ENCODE measurements at places on chromosomes 12 and 14.

- no peak for DNase-seq
Observed at GRCh38 chr12:26680727-26681455, 152.1 kb downstream of the ITPR2 start.

DNA sequence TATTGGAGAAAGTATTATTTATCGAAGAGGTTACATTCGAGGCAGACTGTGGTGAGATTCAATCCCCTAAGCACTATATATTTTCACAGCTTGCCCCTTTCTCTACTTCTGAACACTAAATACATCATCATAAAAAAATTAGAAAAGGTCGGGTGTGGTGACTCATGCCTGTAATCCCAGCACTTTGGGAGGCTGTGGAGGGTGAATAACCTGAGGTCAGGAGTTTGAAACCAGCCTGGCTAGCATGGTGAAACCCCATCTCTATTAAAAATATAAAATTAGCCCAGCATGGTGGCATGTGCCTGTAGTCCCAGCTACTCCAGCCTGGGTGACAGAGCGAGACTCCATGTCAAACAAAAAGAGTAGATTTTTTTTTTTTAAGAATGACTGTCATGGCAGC, 70.6 kb upstream of the MYF6 start:
- no peak for DNase-seq

DNA sequence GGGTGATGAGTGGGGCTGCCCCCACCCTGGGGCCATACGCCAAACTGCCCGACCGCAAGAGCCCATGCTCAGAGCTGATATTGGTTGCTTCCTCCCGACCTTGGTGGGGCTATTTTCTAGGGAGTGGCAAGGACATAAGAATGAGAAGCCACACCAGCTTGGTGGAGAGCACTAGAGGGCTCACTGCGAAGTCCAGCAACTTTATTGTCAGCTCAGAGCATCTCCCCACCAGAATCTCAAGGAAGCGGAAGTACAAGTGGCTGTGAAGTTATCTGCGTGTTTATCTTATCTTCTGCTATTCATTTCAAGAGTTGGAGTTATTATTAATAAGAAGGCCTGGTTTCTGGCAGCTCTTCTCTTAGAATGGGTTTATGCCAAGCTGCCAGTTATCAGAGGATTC, 4.9 kb upstream of the PLXNC1 start:
- no peak for DNase-seq

DNA sequence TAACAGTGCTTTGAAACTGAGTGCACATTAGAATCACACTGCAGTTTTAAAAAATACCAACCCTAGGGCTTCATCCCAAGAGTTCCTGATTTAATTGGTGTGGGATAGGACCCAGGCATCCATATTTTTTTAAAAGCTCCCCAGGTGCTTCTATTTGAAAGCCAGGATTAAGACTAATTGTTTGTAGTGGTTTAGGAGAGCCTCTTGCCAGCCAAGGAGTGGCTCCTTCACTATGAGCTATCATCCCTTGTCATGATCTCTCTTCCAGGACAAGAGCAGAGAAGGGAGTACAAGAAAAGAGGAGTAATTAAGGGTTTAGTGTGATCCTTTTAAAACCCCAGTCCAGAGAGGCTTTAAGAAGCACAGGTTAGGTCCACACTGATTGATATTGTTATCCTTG, 178.0 kb downstream of the CAND1 start:
- no peak for DNase-seq

- no peak for DNase-seq
Observed at GRCh38 chr12:122024132-122024785, 2.6 kb downstream of the BCL7A start.

DNA sequence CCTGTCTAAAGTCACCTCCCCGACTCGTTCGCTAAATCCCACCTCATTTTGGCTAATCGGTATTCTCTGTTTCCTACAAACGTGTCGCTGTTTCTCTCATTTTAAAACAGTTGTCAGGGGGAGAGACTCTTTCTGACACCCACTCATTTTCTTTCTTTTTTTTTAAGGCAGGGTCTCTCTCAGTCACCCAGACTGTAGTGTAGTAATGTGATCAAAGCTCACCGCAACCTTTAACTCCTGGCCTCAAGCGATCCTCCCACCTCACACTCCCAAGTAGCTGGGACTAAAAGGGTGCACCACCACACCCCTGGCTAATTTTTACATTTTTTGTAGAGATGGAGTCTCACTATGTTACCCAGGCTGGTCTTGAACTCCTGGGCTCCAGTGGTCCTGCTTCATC, 19.1 kb downstream of the WDR20 start:
- DNase-seq, result no peak

DNA sequence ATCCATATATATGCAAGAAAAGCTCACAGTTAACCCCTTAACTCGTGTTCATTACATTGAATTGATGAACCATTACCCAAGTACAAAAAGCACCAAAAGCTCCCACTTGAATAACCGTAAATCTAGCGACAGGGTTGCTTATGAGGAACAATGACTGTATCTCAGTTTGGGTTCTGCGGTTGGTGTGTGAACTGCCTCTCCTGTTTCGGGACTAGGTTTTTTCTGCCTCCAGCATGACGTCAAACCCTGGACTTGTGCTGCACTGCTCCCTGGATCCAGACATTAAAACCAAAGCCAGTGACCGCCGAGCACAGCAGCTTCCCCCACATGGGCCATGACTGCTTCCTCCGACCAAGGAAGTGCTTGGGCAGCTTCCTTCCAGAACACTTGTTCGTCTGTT, 77.7 kb downstream of the SETD3 start:
- DNase-seq, result no peak

DNA sequence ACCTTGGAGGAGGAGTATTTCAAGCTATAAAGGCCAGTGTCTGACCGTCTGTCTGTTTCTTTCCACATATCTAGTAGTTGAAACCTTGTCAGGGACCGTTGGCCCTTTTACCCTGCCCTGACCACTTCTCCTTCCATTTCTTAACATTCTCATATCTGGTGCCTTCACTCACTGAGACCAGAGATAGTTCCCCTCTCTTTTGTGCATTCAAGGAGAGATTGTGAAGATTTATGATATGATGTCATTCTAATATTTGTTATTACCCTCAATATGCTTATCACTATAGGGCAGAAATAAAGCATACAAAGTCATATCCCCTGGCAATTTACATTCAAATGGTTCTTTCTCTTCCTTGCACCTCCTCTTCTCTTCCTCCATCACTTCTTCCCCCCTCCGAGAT, 83.3 kb downstream of the PLXNC1 start:
- DNase-seq, result no peak

GRCh38 chr14:105014631-105015030, 6.3 kb downstream of the CDCA4 start:
- DNase-seq, result no peak

DNA sequence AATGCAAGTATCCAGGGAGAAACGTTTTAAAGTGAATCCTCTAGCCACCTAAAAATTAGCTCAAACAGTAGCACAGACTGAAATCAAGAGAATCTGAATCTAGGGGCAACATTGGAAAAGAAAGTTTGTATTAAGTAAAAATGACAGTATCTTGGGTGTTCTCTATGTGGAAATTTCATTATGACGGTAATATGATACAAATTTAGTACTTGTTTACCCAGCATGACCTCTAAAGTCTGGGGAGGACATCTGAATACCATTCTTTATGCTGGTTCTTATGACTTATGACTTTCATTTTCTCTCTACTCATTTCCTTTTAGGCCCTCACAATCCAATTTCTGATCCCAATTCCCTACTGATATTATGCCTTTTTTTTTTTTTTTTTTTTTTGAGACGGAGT, 14.0 kb downstream of the GTSF1 start:
- no peak for DNase-seq

DNA sequence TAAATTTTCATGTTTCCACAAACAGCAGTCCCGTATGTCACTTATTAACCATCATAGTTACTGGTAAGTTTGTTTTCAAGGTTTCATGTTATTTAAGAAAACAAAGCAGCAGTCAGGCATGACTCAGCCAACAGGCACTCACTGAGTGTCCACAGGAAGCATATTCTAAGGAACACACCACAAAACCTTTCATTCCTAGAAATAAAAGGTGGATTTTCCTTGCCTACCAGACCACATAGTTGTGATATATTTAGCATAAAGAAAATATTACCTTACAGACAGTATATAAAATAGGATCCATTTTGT, 143.3 kb upstream of the AVPR1A start:
- DNase-seq, result no peak

- peak; percentile 14 for DNase-seq
Observed at GRCh38 chr12:51393676-51394545, 2.7 kb upstream of the GALNT6 start.

GRCh38 chr12:106211973-106212372, 35.8 kb downstream of the CKAP4 start:
- no peak for DNase-seq

DNA sequence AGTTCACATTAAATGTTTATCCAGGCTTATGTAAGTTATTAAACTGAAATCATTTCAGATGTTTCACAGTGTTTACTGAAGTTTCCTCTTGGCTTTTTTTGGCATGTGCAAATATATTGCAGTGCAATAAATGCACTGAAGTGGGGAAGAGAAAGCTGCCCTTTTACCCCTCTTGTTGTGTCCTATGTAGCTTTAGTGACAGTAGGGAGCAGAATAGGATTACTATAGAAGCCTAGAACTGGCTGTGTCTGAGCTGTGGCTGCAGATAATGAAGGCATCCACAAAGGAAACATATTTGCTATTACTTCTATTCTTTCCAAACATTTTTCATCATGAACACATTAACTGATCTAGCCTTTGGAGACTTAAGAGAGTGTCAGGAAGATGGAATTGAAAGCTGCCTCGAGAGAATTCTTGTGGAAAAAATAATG, 24.1 kb upstream of the CNTN1 start:
- no peak for DNase-seq

- DNase-seq, result no peak
Observed at GRCh38 chr14:79836577-79836976, 374.7 kb downstream of the DIO2 start.

- DNase-seq, result no peak
Observed at GRCh38 chr14:38186216-38186615, 21.5 kb upstream of the SSTR1 start.

GRCh38 chr12:116236148-116236731, 41.3 kb downstream of the MED13L start:
- DNase-seq, result peak; percentile 13

DNA sequence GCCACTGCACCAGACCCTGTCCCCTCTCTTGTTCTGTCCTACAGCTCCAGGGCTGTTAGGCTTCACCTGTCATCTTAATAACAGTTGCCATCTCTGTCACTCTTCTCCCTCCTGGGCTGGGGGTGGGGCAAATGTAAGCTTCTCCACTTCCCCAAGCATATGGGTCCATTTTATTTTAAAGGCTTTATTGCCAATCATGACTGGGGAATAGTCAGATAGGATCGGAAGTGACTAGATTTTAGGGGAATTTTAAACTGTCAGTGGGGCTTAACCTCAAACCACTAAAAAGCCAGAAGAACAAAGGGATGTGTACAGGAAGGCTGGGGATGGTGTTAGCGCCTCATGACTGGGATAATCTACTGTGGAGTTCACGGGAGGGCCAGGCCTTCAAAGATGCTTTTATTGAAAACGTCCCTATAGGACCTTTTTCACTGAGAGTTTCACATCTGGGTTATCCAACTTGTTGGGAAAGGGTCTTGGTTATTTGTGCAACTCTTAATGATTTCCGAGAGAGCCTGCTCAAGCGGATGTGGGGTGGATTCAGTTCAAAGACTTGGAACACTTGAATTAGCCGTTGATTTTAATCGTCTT, 41.6 kb downstream of the CHST11 start:
- DNase-seq, result no peak

- DNase-seq, result no peak
Observed at GRCh38 chr12:87234898-87235297, 794.3 kb downstream of the C12orf50 start.

GRCh38 chr12:72074065-72074464, 135.4 kb downstream of the TPH2 start:
- no peak for DNase-seq

DNA sequence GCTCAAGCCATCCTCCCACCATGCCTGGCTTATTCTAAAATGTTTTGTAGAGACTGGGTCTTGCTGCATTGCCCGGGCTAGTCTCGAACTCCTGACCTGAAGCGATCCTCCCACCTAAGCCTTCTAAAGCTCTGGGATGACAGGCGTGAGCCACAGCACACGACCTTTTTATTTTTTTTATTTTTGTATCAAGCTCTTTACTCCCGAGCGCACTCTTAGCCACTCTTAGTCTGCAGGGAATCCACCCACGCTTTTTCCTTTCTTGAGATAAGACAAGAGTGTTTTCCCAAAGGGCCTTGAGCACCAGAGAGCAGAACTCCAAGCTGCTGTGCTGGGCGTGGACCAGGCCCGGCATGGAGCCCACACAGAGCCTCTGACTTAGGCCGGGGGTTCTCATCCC, 23.4 kb downstream of the MAP1LC3B2 start:
- no peak for DNase-seq

- DNase-seq, result no peak
Observed at GRCh38 chr12:68489273-68489672, 121.4 kb upstream of the RAP1B start.

All from stimulated activated CD4-positive, alpha-beta T cell treated with anti-CD3 and anti-CD28 coated beads, Interleukin-1b, Interleukin-23, amount 100 ng/mL, for 4 hours (primary cell).